ENCODE measurements at places on chromosomes 3 and 15. TPM values are rescaled to one million over a fixed set of nuclear protein-coding genes. Genes with fewer than 3 reads are reported as not detected.

CAND2 gene
- total RNA-seq = 2.9 TPM

PPM1L gene
- 0.28 TPM for total RNA-seq

CA12 gene
- total RNA-seq = 33.7 TPM

DNA sequence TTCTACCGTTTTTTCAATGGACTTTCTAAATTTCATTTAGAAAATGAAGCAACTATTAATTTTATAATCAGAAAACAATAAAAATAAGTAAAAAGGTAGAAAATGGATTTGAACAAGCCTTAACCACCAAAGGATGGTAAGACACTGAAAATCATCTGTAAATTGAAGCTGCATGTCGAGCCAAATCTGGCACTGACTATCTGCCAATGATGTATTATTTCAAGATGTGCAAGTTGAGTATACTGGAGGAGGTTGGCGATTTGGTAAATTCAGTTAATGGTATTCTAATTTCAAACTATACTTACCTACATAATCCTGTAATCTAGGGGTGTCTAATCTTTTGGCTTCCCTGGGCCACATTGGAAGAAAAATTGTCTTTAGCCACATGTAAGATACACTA lies 93.5 kb downstream of the FMN1 start:
- no peak for DNase-seq

DNA sequence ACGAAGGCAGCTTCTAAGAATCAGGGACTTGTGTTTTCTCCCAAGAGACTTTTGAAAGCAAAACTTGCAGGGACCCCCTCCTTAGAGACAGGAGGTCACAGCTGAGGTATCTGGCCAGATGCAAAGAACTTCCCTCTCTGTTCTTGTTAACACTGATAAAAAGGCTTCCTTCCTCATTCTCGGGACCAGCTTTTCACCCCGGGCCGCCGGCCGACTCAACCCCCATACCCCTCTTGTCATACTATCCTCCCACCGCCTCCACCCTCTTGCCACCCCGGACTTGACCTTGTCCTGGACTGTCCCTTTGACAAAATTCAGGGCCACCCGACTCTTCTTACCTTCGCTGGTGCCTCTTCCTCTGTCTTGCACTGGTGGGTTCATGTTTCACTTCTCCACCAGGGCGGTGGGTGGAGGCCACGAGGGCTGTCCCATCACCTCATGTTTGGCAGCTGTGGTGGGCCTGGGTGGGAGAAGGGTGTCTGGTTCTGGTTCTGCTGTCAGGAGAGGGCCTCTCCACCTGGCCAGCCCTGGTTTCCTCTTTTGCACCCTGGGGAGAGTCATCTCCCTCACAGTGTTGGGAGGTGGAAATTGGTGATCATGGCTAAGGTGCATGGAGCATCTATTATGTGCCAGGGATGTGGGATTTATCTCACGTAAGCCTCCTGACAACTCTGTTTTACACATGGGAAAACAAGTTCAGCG lies 32.5 kb downstream of the BHLHE40 start:
- DNase-seq = no peak

DNA sequence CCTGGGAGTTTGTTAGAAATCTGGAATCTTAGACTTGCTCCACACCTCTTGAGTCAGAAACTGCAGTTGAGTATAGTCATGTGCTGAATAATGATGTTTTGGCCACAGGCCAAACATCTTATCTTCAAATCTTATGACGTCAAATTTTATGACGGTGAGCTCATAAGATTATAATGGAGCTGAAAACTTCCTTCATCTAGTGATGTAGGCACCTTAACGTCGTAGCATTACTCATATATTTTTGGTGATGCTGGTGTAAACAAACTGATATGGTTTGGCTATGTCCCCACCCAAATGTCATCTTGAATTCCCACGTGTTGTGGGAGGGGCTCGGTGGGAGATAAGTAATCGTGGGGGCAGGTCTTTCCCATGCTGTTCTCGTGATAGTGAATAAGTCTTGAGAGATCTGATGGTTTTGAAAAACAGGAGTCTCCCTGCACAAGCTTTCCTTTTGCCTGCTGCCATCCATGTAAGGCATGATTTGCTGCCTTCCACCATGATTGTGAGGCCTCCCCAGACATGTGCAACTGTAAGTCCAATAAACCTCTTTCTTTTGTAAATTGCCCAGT lies 268.0 kb upstream of the PROK2 start:
- no peak for DNase-seq

DNA sequence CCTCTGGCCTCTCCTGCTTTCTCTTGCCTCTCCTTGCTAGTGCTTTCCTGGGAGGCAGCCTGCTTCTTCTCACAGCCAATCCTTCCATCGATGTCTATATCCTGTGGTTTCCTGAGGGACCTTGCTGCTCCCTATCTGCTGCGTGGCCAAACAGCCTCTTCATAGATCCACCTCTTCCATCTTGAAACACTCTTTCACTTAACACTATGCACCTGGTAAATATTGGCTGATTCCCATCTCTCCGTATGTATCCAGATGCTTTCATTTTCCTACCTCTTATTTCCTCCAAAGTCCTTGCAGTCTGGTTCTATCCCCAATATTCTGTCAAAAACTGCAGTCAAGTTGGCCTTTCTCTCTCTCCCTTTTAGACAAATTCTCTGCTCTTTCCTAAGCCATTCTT lies 205.2 kb upstream of the CFAP20DC start:
- no peak for DNase-seq

DNA sequence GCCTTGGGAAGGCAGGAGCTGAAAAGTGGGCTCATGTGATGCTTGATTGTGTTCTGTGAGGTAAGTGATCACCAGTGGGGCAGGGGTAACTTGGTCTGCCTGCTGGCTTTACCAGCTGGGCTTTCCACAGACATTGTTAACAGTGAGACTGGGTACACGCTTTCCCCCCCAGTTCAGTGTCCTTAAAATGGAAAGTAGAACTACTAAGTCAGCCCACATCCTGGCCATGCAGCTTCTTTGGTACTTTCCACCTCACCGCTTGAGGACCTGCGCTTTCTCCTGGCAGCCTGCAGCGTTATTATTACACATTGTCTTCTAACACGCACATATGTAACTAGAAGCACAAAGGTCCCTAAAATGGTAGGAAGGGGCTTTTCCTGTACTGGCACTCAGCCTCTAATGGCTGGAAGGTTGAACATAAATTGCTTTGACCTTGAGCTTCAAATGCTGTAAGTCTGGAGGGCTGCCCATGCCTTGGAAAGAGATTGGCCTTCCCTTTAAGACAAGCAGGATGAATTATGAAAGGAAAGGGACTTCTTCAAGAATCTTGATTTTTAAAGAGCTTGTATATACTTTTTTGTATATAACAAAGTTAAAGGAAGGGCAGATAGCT lies 216.1 kb upstream of the ROPN1 start:
- DNase-seq = no peak
